ENCODE measurements at places on chromosomes 3 and 15. TPM values are rescaled to one million over a fixed set of nuclear protein-coding genes. Genes with fewer than 3 reads are reported as not detected.

ADIPOQ gene
- 17.9 TPM for total RNA-seq

GRCh38 chr15:92151741-92152140 lies 241.9 kb upstream of the ST8SIA2 start:
- H3K27ac ChIP-seq, result no peak overlapping the region
- peaks cover 38% of the 10 kb centered on the region for H3K36me3 ChIP-seq
- H3K27me3 ChIP-seq, result no peaks in the 10 kb centered on the region
- peaks cover 5% of the 10 kb centered on the region for H3K4me1 ChIP-seq

GRCh38 chr15:33754242-33754641 lies 214.1 kb upstream of the CHRM5 start:
- no peaks in the 10 kb centered on the region for H3K36me3 ChIP-seq
- no peaks in the 10 kb centered on the region for H3K4me1 ChIP-seq
- no peak overlapping the region for H3K27ac ChIP-seq
- no peak overlapping the region for H3K4me3 ChIP-seq
- H3K27me3 ChIP-seq, result peaks cover 4% of the 10 kb centered on the region

GRCh38 chr3:11001020-11001657 lies 8.6 kb downstream of the SLC6A1 start:
- H3K27me3 ChIP-seq, result peaks cover 50% of the 10 kb centered on the region
- no peaks in the 10 kb centered on the region for H3K36me3 ChIP-seq
- no peak for DNase-seq

- no peak overlapping the region for H3K4me3 ChIP-seq
- H3K4me1 ChIP-seq, result no peaks in the 10 kb centered on the region
- DNase-seq, result no peak
These were observed 461.4 kb downstream of the NSUN3 start for GRCh38 chr3:94524102-94524919.

BFSP2 gene
- not detected for total RNA-seq

- no peaks in the 10 kb centered on the region for H3K27me3 ChIP-seq
- no peak for DNase-seq
- H3K4me1 ChIP-seq, result no peaks in the 10 kb centered on the region
- H3K4me3 ChIP-seq, result no peak overlapping the region
- H3K27ac ChIP-seq, result no peak overlapping the region
These were observed 21.7 kb downstream of the KIF7 start for GRCh38 chr15:89633585-89633984.

CCNB2 gene
- total RNA-seq, result 9.5 TPM

GRCh38 chr15:21262851-21263425 lies 177.4 kb downstream of the POTEB3 start:
- no peaks in the 10 kb centered on the region for H3K4me1 ChIP-seq
- H3K27ac ChIP-seq, result no peak overlapping the region
- DNase-seq, result no peak
- H3K27me3 ChIP-seq, result no peaks in the 10 kb centered on the region
- H3K36me3 ChIP-seq, result no peaks in the 10 kb centered on the region
- no peak overlapping the region for H3K4me3 ChIP-seq

ATRIP gene
- 9.0 TPM for total RNA-seq
